Fibroblast of skin of scalp (primary cell): ENCODE measurements at places on chromosomes 3 and 15.

GRCh38 chr3:107543666-107544065, 20.9 kb downstream of the BBX start:
- no peak for DNase-seq

DNA sequence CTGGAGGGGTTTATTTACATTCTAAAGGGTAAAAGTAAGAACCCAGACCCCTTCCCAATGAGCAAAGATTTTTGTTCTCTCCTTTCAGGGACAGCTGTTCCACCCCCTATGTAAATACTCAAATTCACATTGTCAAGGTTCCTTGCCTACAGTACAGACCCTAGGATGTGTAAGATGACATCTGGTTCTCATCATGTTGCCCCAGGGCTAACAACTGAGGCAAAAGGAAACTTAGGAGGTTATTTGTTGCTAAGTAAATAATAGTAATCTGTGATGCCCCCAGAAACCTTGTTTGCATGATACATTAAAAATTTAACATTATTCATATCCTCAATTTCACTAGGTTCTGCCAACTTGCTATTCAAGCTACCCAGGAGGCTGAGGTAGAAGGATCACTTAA, 135.0 kb upstream of the CCNL1 start:
- no peak for DNase-seq

GRCh38 chr15:57920911-57921310, 144.6 kb downstream of the ALDH1A2 start:
- DNase-seq, result no peak

DNA sequence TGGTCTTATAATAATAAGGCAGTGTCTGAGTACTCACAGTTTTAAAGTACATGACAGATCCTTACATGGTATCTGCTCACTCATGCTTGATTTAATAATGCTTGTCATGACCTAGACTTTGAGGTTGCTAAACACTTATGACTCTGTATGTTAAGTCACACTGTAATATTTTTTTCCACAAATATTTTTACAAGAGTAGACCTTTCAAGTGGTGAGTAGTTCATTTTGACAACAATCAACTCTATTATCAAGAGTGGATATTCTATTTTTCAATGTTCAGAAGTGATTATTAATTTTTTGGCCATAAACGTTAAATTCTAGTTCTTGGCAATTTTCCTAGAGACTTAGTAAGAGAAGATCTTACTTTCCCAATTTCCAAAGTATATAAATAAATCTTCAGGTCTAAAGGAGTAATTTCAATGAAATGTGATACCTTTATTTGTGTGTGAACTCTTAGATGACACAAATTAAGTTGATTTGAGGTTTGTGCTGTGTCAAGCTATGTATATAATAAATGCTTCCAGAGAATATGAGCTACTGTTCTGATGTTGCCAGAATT, 104.5 kb downstream of the NLGN1 start:
- DNase-seq, result peak; percentile 8

- DNase-seq, result no peak
These were observed 168.4 kb downstream of the TUSC7 start for GRCh38 chr3:116877968-116878367.

DNA sequence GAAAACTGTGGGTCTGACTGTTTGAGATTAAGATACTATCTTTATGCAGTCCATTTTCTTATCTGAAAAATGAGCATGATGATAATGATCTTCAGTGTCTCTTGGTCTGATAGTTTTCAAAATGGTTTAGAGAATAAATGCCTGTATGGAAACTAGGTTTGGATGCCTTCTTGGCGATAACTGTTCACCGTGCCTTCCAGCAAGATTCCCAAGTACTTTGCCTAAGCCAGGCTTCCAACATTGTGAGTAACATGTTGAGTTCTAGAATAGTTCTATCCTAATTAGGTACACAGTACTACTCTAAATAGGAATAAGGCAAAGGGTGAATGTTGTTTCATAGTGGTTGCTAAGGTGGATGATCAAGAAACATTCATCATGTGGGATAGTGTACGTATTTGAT, 940.2 kb downstream of the MCTP2 start:
- DNase-seq, result no peak

- peak; percentile 83 for DNase-seq
These were observed 103.9 kb downstream of the FBN1 start for GRCh38 chr15:48541341-48542278.

DNA sequence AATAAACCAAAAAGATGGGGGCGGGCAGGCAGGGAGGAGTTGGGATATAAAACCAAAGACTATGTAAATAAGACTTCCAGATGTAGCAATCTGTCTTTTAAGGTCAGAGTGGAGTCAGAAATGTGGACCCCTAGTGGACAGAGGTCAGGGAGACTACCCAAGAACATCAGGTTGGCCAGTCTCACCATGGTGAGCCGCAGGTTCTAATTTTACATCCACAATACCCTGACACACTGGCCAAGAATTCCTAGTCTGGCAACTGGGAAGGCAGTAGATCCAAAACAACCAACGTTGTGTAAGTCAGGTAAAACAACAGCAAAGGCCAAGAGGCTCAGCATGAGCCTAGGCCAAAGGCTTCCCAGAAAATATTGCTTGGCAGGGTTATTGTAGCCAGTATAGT, 203.4 kb downstream of the FOXP1 start:
- DNase-seq, result no peak

DNA sequence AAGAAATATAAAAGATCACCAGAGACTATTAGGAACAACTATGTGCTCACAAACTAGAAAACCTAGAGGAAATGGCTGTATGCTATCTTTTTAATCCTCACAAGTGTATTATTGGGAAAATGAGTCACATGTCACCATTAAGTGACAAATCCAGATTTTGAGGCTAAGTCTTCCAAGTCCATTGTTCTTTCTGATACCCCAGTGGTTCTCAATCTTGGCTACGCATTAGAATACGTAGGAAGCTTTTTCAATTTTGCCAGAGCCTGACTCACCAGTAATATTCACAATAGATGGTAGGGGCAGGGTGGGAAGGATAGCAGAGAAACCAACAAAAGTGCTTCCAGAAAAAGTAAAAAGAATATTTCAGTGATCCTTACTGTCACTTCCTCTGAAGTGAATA, 117.0 kb downstream of the FILIP1L start:
- no peak for DNase-seq

DNA sequence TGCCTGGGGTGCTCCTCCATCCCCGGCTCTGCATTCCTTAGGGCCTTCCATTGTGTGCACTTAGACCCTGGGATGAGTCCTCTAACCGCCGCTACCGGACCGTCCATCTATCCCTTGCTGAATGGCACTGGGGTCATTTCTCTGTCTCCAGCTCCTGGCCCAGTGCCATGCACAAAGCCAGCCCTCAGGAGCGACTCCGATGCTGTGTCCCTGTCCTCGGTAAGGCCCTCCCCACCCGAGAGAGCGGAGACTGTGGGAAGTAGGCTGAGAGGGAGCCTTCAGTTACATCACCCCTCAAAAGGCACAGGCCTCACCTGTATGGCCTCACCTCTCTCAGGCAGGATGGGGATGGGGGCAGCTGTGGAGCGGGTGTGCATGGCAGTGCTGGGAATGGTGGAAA, 33.8 kb downstream of the MUC4 start:
- DNase-seq, result no peak

DNA sequence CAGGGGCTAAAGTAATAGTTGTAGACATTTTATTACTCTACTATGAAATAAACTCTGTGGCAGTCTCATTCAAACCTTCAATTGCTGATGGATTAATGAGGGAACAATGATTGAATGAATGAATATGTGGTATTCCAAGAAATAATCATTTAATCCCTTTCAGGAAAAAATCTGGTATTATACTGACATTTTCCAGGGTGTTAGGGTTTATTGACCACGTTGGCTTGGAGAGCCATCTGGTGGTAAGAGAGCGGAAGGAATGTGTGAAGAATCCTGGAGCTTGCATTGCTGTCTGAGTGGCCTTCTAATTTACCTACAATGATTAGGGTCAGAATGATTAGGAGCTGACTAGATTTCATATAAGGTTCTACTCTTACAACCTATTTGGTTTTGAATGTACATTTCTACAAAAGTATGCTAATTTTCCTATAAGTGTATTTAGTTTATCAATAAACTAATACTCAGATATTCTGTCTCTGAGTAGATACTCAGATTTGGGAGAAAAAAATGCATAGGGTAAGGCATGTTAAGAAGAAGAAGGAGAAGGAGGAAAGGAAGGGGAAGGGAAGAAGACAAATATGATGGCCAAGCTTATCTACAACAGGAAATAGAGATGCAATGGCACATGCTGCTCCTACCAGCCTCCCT, 249.9 kb downstream of the ROBO1 start:
- DNase-seq, result peak; percentile 44

- DNase-seq, result no peak
These were observed 716 bp downstream of the CPEB1 start for GRCh38 chr15:82646250-82647044.

DNA sequence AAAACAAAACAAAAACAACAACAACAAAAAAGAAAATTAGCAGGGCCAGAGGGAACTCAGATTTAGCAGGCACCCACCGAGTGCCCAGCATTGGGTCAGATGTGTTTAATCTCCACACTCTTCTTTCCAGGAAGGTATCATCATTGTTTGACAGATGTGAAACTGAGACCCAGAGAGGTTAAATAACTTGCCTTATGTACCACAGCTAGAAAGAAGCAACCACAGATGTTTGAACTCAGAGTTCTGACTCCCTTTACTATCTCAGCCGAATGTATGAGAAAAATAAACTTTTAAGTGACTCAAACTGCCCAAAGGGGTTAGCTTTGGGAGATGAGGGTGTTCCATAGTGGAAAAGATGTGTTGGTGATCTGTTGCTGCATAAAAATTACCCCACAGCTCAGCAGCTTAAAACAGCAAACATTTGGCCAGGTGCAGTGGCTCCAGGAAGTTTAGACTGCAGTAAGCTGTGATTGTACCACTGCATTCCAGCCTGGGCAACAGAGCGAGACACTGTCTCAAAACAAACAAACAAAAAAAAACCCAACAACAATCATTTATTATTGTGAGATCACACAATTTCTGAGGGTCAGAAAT, 4.5 kb upstream of the RPP25 start:
- DNase-seq, result no peak

GRCh38 chr15:90581771-90582352, 52.1 kb downstream of the CRTC3 start:
- no peak for DNase-seq

DNA sequence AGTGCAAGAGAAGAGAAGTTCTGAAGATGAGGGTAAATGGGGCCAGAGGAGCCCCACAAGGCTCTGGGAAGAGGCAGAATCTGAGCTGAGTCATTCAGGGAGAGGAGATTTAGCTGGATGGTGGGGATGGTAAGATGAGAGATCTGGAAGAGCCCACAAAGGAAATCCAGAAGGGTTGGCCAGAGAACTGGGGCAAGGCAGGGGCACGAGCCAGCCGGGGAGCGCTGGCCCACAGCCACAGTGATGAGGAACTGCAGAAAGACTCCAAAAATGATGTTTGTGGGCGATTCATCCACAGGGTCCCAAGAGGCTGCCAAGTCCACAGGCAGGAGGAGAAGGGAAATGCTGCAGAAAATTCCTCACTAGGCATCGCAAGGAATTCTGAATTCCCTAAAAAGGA, 75.9 kb upstream of the ATP2B2 start:
- peak; percentile 92 for DNase-seq

DNA sequence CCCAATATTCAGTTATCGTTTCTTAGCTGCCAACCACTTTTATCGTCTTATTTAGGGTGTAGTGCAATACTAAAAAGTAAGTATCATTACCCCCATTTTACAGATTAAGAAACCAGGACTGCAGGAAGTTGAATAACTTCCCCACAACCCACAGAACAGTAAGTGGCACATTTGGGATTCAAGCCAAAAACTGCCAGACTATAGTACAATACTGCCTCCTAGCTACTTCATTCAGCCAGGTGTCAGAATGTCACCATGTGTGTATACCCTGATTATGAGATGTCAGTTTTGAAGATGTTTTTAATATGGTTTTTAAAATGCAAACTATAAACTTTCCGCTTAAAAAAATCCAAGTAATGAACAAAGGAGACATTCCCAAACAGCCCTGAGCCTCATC, 74.2 kb upstream of the PROK2 start:
- peak; percentile 36 for DNase-seq

DNA sequence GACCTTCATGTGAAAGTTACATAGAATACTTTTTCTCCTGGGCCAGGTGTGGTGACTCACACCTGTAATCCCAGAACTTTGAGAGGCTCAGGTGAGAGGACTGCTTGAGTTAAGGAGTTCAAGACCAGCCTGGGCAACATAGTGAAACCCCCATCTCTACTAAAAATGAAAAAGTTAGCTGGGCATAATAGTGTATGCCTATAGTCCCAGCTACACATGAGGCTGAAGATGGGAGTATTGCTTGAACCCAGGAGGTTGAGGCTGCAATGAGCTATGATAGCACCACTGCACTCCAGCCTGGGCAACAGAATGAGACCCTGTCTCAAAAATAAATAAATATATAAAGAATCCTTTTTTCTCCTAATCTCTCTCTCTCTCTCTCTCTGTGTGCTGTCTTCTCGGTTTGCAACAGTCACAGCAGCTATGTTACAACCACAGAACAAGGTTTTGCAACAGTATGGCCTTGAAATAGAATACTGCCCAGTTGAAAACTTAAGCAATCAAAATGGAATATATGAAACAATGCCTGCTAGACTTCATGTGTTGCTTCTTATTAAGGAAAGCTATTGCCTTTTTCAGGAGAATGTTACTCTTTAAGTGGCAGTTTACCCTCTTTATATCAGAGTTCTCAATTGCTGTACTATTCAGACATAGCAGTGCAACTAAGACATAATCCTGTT, 12.3 kb upstream of the DENND4A start:
- no peak for DNase-seq

DNA sequence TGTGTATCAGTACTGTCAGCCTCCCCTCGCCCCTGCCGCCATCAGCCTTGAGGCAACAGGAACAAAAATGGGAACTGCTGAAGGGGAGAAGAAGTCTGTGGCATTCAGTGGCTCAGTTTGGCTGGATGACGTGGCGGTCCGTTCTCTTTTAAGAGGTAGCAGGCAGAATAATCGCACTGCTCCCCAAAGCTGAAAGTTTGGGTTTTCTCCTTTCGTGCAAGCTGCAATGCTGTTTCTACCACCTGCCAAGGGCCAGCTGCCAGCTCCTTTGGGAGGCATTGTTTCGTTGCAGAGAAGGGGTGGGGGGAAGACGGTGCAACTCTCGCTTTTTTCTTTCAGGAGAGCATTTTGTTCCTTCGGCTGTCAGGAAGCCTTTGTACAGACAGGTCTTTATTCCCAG, 369.6 kb upstream of the RORA start:
- no peak for DNase-seq

- no peak for DNase-seq
These were observed 12.6 kb downstream of the ALAS1 start for GRCh38 chr3:52210550-52211046.

DNA sequence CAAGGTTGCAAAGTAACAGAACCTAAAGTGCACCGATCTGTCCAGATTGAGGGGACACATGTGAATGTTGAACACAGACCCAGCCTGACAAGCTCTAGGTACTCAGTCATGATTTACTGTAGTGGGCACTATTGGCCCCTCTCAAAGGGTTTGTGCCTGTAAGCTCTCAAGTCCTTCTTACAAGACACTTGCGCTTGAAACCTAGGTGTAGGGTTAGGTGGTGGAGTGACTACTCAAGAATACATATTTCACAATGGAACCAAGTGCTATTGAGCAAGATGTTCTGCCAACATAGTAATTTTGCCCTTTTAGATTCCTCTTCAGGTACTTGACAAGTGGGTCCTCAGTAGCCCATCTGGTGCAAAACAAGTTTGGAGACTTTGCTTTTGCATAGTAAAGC, 169.9 kb downstream of the AKAP13 start:
- DNase-seq, result no peak

- no peak for DNase-seq
These were observed at the start of gene COL6A6 for GRCh38 chr3:130516645-130517512. Gene COL6A6, plus strand, starts transcription at chr3:130517177. Its CDS starts 43,188 bp downstream, at chr3:130560365.

GRCh38 chr3:46533091-46533490, 33.0 kb downstream of the LRRC2 start:
- DNase-seq, result no peak
